ENCODE measurements at places on chromosomes 13 and 19. TPM values are rescaled to one million over a fixed set of nuclear protein-coding genes. Genes with fewer than 3 reads are reported as not detected.
A peak's percentile ranks its signal among the peaks of the same experiment; 100 is the strongest.

CADM4 gene
- 0.40 TPM for total RNA-seq

DNAAF3 gene
- total RNA-seq, result 0.21 TPM

C13orf42 gene
- not detected for total RNA-seq

PET100 gene
- total RNA-seq, result 136 TPM

LGALS14 gene
- total RNA-seq, result not detected

IRF3 gene
- 137 TPM for total RNA-seq

ATP4B gene
- total RNA-seq, result not detected

S1PR4 gene
- 140 TPM for total RNA-seq

CGB5 gene
- not detected for total RNA-seq

IL17D gene
- 0.13 TPM for total RNA-seq

RXFP2 gene
- total RNA-seq, result not detected

SLITRK6 gene
- not detected for total RNA-seq

RNF17 gene
- not detected for total RNA-seq

PSG4 gene
- total RNA-seq, result not detected

DIAPH3 gene
- 26.8 TPM for total RNA-seq

PCDH9 gene
- total RNA-seq, result 0.08 TPM

MEF2B gene
- 2.2 TPM for total RNA-seq

KIR2DL4 gene
- not detected for total RNA-seq

DNA sequence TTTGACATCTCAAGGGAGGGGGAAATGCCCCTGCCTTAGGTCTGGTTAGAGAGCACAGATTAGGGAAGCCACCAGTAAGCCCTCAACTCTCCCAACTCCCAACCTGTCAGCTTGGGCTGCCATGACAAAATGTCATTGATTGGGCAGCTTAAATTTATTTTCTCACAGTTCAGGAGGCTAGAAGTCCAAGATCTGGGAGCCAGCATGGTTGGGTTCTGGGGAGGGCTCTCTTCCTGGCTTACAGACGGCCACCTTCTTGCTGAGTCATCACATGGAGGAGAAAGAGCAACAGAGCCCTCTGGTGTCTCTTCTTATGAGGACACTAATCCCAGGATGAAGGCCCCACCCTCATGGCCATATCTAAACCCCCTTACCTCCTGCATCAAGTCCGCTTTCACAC lies 24.2 kb downstream of the C19orf12 start:
- H3K36me3 ChIP-seq, result peaks cover 7% of the 10 kb centered on the region
- peak overlapping the region; percentile 51 for H3K27ac ChIP-seq
- no peaks in the 10 kb centered on the region for H3K27me3 ChIP-seq
- H3K4me1 ChIP-seq, result peaks cover 44% of the 10 kb centered on the region
- no peak overlapping the region for H3K4me3 ChIP-seq

DNA sequence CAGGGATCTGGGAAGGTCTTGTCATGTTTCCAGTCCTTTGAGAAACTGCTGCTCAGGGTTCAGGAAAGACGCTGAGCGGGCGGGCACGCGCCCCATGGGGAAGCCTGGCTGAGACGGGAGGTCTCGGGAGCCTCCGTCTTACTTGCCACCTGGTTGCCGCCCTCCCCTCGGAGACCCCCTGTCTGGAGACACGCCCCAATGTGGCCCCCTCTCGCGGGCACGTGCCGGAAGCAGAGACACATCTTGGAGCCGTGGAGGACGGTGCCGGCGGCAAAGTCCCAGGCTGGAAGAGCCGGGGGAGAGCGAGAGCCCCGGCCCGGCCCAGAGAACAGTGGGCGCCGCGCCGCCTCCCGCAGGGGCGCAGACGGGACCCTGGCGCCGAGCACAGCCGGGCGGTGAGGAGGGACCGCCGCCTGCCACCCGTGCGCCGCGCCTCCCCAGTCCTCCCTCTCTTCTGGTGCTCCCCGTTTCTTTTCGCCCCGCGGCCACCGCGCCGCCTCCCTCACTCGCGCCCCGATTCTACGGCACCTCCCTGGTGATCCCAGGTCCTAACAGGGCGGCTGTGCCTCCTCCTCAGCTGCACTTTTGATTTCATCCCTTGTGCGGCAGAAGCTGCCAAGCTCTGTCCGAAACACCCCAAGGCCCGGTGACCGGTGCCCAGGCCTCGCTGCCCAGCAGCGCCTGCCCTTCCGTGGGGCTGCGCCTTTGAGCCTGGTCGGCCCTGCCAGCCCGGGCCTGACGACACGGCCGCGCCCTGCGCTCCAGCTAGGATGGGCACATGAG lies 15.5 kb downstream of the GJB2 start:
- H3K4me1 ChIP-seq, result peaks cover 8% of the 10 kb centered on the region
- no peak for DNase-seq
- H3K36me3 ChIP-seq, result no peaks in the 10 kb centered on the region
- H3K27me3 ChIP-seq, result peaks cover 66% of the 10 kb centered on the region

DNA sequence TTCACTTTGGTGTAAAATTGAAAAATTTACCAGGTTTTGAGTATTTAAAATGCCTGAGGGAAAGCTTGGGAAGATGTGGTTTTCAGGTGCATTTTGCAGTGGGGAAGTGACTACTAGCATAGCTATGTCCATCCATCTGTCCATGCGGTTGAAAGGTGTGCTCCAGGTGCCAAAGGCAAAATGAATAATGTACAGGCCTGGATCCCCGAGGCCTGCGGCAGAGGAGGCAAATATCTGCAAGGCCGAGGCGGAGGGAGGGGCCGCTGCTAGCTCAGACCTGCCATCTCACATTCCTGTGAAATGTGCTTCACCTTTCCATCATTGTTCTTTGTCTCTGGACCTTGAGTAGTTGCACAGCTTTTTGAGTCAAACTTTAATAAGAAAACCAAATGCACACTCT lies 65.5 kb downstream of the ERCC5 start:
- no peaks in the 10 kb centered on the region for H3K4me1 ChIP-seq
- no peaks in the 10 kb centered on the region for H3K36me3 ChIP-seq
- DNase-seq, result no peak

DNA sequence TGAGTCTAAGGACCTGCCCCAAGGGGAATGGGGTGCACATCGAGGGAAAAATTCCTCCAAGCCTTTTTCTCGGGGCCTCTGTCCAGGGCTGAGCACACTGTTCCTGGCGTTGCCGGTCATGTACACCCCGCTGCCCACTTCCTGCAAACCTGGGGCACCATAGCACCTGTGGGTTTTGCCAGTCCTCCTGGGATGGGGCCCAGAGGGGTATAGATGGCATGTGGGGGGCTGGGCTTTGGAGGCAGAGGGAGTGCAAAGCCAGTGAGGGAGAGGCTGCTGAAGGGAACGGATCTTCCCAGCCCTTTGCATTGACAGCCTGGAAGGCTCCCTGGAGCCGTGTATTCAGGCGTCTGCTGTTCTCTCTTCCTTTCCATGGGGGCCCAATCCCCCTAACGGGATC lies 187.3 kb downstream of the ZNF536 start:
- H3K4me3 ChIP-seq, result no peak overlapping the region
- no peak for DNase-seq
- H3K4me1 ChIP-seq, result no peaks in the 10 kb centered on the region
- no peaks in the 10 kb centered on the region for H3K27me3 ChIP-seq
- no peak overlapping the region for H3K27ac ChIP-seq

GRCh38 chr19:58531034-58531840 lies 11.6 kb upstream of the ZBTB45 start:
- H3K4me3 ChIP-seq, result no peak overlapping the region
- no peak for DNase-seq
- H3K27me3 ChIP-seq, result no peaks in the 10 kb centered on the region
- H3K36me3 ChIP-seq, result no peaks in the 10 kb centered on the region
- H3K4me1 ChIP-seq, result no peaks in the 10 kb centered on the region

DNA sequence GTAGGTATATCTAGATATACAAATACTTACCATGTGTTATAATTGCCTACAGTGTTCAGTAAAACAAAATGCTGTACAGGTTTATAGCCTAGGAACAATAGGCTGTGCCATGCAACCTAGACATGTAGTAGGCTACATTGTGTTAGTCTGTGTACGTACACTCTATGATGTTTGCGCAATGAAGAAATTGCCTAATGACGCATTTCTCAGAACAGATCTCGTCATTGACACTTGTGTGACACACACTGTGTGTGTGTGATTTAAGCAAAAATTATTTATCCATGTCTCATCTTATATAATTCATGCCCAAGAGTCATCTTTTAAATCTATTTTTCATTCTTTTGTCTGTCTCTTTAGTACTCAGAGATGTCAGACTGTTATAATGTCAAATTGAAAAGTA lies 1888.8 kb upstream of the PCDH20 start:
- DNase-seq, result no peak
- no peak overlapping the region for H3K4me3 ChIP-seq
- no peaks in the 10 kb centered on the region for H3K36me3 ChIP-seq
- H3K27ac ChIP-seq, result no peak overlapping the region
- H3K27me3 ChIP-seq, result no peaks in the 10 kb centered on the region
- no peaks in the 10 kb centered on the region for H3K4me1 ChIP-seq

GRCh38 chr13:44028734-44029133 lies 149.0 kb downstream of the LACC1 start:
- peaks cover 4% of the 10 kb centered on the region for H3K27me3 ChIP-seq
- H3K4me3 ChIP-seq, result no peak overlapping the region
- no peak for DNase-seq
- no peaks in the 10 kb centered on the region for H3K4me1 ChIP-seq

DNA sequence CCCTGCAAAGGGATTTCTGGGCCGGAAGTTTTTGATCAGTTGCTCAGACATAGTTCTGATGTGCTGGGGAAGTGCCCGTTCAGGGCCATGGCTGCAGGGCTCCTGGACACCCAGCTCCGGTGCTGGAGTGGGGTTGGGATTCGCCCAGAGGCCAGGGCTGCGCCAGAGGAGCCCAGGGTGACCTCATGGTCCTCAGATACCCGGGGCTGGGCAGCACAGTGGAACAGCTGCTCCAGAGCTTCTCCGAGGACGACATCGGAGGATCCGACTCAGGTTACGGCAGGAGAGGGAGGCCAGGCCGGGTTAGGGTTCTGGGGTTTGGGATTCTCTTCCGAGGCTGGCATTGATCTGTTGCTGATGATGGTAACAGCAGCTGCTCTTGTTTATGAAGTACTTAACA lies 20.9 kb downstream of the CARM1 start:
- no peaks in the 10 kb centered on the region for H3K27me3 ChIP-seq
- H3K36me3 ChIP-seq, result no peaks in the 10 kb centered on the region
- no peak for DNase-seq

- no peak overlapping the region for H3K4me3 ChIP-seq
- no peaks in the 10 kb centered on the region for H3K36me3 ChIP-seq
- peaks cover 2% of the 10 kb centered on the region for H3K27me3 ChIP-seq
- peaks cover 24% of the 10 kb centered on the region for H3K4me1 ChIP-seq
- DNase-seq, result peak; percentile 66
Measured at GRCh38 chr19:7492142-7492541, 3.3 kb upstream of the PEX11G start.

GRCh38 chr19:12293777-12294248 lies 870 bp downstream of the ZNF44 start:
- H3K4me3 ChIP-seq, result peak overlapping the region; percentile 99
- peak overlapping the region; percentile 99 for H3K27ac ChIP-seq
- peaks cover 42% of the 10 kb centered on the region for H3K36me3 ChIP-seq
- H3K4me1 ChIP-seq, result peaks cover 41% of the 10 kb centered on the region

DNA sequence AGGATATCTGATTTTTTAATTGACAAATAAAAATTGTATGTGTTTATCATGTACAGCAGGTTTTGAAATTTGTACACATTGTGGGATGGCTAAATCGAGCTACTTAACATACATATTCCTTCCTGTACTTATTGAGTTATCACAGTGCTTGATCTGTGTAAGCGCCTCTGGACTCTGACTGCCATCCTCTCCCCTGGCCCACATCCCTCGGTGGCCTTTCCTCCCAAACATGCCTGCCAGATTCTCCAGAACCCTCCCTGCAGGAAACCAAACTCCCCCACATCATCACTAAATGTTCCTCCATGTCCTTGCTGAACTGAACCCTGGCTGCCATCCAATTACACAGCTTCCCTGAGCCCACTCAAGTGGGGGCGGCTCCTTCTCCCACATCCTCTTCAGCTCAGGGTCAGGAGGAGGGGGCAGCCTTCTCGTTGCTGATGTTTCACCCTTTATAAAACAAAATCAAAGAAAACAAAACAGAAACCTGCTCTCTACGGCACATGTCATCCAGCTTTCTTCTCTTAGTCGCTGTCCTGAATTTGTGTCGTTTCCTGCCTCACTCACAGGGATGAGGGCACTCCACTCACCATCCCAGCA lies 97.1 kb upstream of the SPATA13 start:
- H3K36me3 ChIP-seq, result no peaks in the 10 kb centered on the region
- DNase-seq, result peak; percentile 35
- no peaks in the 10 kb centered on the region for H3K27me3 ChIP-seq
- H3K4me3 ChIP-seq, result no peak overlapping the region
- peaks cover 14% of the 10 kb centered on the region for H3K4me1 ChIP-seq
- peak overlapping the region; percentile 2 for H3K27ac ChIP-seq

- H3K4me1 ChIP-seq, result peaks cover 31% of the 10 kb centered on the region
- peak overlapping the region; percentile 60 for H3K4me3 ChIP-seq
Measured at GRCh38 chr19:48480183-48480557, 11.0 kb downstream of the CYTH2 start.

- H3K36me3 ChIP-seq, result no peaks in the 10 kb centered on the region
- no peak overlapping the region for H3K27ac ChIP-seq
- no peaks in the 10 kb centered on the region for H3K4me1 ChIP-seq
- H3K27me3 ChIP-seq, result no peaks in the 10 kb centered on the region
Measured at GRCh38 chr13:103078158-103078557, 11.9 kb upstream of the SLC10A2 start.

GRCh38 chr13:79196366-79196765 lies 209.7 kb downstream of the RBM26 start:
- H3K4me3 ChIP-seq, result no peak overlapping the region
- DNase-seq, result no peak
- peaks cover 2% of the 10 kb centered on the region for H3K27me3 ChIP-seq

- H3K27me3 ChIP-seq, result peaks cover 21% of the 10 kb centered on the region
- H3K27ac ChIP-seq, result peak within 1 kb of the TSS; percentile 31
- H3K4me3 ChIP-seq, result peak within 1 kb of the TSS; percentile 55
Measured at GRCh38 chr19:49690656-49691242, at the start of gene CPT1C. Gene CPT1C (plus strand): TSS chr19:49691116. CDS start chr19:49692253, 1,137 bp downstream.

DNA sequence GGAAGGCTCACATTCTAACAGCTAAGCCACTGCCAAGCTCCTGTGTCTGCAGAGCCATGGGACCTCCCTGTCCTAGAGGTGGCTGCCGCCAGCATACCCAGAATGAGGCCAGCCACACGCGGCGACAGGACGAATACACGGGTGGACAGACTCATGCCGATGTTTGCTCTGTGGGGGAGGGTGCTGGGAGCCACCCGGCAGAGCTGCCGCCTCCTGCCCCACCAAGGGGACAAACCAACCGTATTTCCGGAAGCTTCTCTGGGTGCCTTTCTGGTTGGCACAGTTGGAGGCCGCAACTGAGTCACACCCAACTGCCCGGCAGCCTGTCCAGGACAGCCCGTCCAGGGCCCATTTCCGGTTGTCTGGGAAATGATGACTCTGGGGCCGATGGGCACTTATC lies 20.3 kb downstream of the C13orf46 start:
- DNase-seq, result no peak
- H3K4me3 ChIP-seq, result no peak overlapping the region
- no peaks in the 10 kb centered on the region for H3K27me3 ChIP-seq
- H3K4me1 ChIP-seq, result peaks cover 4% of the 10 kb centered on the region
- H3K36me3 ChIP-seq, result peaks cover 2% of the 10 kb centered on the region

- no peaks in the 10 kb centered on the region for H3K4me1 ChIP-seq
- DNase-seq, result no peak
- no peaks in the 10 kb centered on the region for H3K36me3 ChIP-seq
- H3K27me3 ChIP-seq, result peaks cover 2% of the 10 kb centered on the region
- no peak within 1 kb of the TSS for H3K4me3 ChIP-seq
Measured at GRCh38 chr19:55836340-55836739, at the start of gene NLRP4. Gene NLRP4 (plus strand): TSS chr19:55836540. CDS start chr19:55852081, 15,541 bp downstream.

- peaks cover 4% of the 10 kb centered on the region for H3K4me1 ChIP-seq
- no peak overlapping the region for H3K4me3 ChIP-seq
- no peaks in the 10 kb centered on the region for H3K27me3 ChIP-seq
- no peak for DNase-seq
- H3K36me3 ChIP-seq, result no peaks in the 10 kb centered on the region
Measured at GRCh38 chr13:94308832-94309231, 170.7 kb downstream of the DCT start.

All from activated CD8-positive, alpha-beta T cell treated with anti-CD3 and anti-CD28 coated beads, Interleukin-2, amount 10 ng/mL, durations not matched to agents 7 days and 5 days (primary cell).